Choroid plexus epithelial cell (primary cell): ENCODE measurements at places on chromosomes 6 and 20.

- DNase-seq, result peak; percentile 45
Observed at GRCh38 chr20:57388953-57389694, 2.1 kb upstream of the RBM38 start.

- DNase-seq, result no peak
Observed at GRCh38 chr6:114281496-114281895, 61.3 kb downstream of the HS3ST5 start.

- no peak for DNase-seq
Observed at GRCh38 chr20:41507851-41508250, 110.3 kb downstream of the CHD6 start.

DNA sequence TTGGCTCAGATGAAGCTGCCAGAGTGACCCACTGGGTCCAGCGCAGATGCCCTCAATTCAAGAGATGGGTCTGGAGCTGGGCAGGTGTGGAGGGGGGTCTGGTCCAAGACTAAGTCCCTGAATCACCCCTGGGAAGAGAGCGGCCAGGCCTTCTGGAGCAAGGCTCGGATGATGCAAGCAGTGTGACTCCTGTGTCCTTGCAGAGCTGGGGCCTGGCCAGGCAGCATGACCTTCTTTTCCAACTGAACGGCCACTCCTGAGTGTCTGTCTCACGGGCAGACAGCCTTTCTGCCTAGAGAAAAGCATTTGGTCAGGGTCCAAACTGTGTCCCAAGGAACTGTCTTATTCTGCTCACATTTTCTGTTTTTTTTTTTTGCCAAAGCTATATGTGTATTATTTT, 42.6 kb upstream of the FNDC1 start:
- DNase-seq, result no peak

DNA sequence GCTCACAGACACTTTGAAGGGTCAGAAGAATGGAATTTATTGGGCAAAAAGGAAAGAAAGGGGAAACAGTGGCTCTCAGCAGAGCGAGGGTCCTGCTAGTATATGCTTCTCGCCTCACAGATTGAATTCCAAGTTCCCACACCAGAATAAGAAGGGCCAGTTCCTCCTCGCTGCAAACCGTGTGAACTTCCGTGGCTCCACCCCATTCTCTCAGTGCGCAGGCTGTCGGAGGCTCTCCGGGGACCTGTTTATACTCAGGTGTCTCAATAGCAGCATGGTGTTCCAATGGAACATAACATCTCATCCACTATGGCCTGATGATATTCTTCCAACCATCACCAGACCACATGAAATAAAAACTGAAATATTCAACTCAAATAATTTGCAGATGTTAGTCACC, 4.6 kb downstream of the SAMD3 start:
- no peak for DNase-seq

GRCh38 chr20:45406260-45407066, 1.6 kb upstream of the DBNDD2 start:
- DNase-seq, result no peak

GRCh38 chr6:87501809-87502572, 29.2 kb downstream of the SLC35A1 start:
- no peak for DNase-seq

DNA sequence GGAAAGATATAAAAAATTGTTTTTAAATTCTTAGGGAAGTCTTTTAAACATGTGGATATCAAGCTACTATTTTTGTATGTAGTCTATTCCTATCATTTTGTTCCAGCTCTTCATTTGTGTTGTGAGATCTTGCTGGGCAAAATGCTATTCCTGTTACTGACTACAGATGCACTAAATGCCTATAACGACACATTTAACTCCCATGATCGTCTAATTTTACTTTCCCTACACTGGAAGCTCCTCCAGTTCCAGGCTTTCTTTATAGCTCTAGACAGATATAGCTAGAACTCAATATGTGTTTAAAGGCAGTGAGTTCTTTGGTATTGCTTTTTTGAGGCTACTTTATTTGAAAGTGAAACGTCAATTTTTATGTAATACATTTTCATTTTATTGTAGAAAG, 971.5 kb upstream of the CITED2 start:
- DNase-seq, result no peak

DNA sequence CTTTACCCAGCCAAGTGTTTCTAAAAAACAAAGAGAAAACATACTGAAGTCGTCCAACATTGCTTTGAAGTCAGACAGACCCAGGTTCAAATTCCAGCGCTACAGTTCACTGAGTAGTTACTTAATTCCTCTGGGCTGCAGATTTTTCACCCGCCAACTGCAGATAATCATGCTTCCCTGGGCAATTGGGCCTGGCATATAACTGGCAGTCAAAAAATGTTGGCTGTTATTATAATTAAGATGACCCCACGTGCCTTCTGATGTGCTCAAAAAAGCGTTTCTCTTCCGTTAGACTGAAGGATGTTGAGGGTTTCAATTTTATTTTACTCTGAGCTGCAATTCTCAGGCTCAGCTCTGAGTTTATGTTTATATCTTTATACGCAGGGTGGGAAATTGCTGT, 156.1 kb upstream of the CITED2 start:
- DNase-seq, result no peak

DNA sequence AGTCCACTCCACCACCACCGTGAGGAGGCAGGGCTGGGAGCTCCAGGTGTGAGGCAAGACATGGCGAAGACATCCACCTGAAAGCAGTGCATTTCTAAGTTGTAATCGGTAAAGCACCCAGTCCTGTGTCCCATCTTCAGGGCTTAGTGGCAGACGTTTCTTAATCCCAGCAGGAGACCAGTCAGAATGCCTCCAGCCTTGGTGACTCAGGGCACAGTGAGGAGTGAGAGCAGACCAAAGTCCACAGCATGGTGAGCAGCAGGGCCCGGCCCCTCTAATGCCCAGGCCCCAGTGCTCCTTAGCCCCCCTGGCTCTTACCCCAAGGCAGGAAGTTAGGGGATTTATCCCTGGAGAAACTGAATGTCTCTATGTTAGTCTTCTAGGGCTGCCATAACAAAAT, 183.9 kb downstream of the SYNDIG1 start:
- no peak for DNase-seq

GRCh38 chr6:90256698-90257485, 39.8 kb downstream of the BACH2 start:
- peak; percentile 48 for DNase-seq

- DNase-seq, result peak; percentile 34
Observed at GRCh38 chr6:123925842-123926399, 122.3 kb downstream of the NKAIN2 start.

DNA sequence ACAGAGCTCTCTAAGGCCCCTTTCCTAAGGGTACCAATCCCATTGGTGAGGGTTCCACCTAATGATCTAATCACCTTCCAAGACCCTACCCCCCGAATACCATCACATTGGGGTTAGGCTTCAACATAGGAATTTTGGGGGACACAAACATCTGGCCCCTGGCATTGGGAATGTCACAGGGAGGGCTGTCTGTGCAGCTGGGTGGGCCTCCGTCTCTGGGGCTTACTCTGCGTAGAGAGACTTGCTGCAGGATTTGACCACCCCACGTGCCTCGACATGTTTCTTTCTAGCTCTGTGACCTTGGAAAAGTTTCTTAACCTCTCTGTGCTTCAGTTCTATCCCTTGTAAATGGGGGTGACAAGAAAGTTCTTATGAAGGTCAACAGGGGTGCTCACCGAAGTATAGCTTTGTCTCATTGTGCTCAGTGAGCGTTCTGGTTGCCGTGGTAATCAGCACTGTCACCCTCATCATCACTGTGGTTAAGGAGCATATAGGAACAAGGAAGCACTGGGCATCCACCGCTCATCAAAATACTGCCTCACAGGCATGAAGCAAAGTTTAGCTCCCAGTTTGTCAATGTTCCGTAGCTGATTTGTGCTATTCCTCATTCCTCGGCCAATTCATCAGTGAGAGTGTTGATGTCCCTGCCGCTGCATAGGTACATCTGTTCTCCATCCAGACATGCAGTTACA, 152.8 kb downstream of the SYCP2 start:
- DNase-seq, result no peak

- DNase-seq, result peak; percentile 7
Observed at GRCh38 chr20:48381353-48382120, 446.3 kb downstream of the PREX1 start.

DNA sequence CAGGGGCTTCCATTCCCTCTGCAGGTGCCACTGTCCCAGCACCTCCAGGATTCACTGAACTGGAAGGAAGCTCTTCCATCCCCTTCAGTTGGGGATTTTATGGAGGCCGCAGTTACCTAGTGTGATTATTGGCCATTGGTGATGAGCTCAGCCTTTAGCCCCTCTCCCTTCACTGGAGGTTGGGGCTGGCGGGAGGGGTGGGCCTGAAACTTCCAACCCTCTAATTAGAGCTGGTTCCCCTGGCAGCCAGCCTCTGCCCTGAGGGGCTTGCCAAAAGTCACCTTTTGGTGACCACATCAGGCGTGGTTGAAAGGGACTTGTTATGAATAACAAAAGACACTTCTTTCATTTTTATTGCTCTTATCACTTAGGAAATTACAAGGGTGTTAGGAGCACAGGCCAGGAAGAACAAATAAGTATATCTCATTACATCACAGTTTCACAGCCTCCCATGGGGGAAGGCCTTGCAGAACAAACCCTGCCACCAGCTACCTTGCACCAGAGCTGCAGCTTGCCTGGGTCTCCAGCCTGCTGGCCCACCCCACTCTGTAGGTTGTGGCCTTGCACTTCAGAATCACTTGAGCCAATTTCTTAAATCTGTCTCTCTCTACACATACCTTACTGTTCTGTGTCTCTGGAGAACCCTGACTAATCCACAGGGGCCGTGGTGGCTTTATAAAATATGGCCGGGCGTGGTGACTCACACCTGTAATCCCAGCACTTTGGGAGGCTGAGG, 5.0 kb downstream of the PYGB start:
- no peak for DNase-seq

DNA sequence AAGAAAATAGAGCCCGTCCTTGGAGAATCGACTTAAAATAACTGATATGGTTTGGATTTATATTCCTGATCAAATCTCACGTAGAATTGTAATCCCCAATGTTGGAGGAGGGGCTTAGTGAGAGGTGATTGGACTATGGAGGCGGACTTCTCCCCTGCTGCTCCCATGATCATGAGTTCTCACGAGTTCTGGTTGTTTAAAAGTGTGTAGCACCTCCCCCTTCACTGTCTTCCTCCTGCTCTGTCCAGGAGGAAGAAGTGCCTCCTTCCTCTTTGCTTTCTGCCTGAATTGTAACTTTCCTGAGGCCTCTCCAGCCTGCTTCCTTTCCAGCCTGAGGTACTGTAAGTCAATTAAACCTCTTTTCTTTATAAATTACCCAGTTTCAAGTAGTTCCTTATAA, 529.2 kb downstream of the HAO1 start:
- no peak for DNase-seq

DNA sequence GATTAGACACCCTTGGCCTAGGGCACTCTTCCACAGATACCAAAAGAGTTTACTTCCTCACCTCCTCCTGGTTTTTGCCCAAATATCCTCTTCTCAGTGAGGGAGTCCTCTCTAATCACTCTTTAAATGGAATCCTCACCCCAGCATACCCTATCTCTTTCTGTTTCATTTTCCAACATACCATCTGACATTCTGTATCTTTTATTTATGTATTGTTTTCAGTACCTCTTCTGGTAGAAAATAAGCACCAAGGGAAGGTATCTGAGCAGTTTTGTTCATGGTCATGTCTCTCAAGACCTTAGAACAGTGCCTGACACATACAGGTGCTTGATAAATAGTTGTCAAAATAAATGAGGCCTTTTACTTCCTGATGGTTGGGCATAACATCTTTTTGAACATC, 55.1 kb downstream of the KIAA0408 start:
- DNase-seq, result no peak

- peak; percentile 73 for DNase-seq
Observed at GRCh38 chr6:2818593-2818992, 23.1 kb downstream of the SERPINB1 start.

GRCh38 chr6:79159846-79160245, 74.6 kb downstream of the HMGN3 start:
- DNase-seq, result no peak

DNA sequence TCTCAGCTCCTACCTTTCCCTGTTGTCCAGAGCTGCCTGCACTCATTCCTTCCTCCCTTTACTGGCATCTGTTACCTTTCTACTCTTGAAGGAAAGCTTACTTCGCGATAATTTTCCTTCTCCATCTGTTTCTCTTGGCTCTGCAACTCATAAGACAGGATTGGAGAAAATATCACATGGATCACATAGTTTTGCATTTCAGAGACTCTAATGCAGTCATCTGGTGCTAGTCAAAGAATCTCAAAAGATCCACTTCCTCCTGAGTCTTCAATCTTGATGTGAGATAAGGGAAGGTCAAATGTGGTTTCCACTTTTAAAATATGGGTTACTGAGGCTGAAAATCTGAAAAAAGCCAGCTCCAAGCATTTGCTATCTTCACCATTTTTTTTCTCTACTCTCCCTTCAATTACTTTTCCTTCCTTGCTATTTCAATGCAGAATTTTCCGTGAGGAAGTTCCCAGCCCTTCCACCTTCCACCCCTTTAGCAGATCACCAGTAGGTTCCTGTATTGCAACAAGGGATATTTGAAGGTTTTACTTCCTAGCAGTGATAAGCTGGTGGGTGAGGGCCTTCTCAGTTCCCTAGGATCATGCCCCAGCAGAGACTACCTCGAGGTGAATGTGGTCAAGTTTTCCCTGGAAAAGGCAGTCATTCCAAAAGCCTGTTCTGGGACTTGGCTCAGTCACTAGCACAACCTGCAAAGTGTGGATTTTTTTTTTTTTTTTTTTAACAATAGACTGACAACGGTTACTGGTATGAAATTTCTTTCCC, 62.8 kb upstream of the LRRC1 start:
- DNase-seq, result peak; percentile 35

DNA sequence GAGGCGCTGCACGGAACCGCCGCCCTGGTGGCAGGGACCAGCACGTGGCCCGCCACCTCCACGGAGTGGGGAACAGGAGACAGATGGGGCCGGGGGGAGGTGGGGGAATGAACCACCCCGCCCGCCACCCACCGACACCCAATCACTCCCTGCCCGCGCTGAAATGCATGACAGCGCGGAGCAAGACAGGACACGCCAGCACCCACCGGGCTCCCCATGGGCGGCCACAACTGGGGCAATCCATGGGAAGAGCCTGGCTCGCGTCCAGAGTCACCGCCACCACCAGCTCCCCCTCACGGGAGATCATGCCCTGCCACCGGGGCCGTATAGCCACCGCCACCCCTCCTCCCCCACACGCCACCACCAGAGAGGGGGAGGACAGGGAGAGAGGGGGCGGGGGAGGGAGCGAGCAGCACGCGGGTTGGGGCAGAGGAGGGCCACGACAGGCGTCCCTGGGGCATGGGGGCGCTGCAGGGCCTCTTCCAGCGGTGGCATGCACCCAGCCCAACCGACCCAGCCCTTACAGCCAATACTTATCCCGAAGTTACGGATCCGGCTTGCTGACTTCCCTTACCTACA, 744.3 kb upstream of the DEFB115 start:
- peak; percentile 2 for DNase-seq

DNA sequence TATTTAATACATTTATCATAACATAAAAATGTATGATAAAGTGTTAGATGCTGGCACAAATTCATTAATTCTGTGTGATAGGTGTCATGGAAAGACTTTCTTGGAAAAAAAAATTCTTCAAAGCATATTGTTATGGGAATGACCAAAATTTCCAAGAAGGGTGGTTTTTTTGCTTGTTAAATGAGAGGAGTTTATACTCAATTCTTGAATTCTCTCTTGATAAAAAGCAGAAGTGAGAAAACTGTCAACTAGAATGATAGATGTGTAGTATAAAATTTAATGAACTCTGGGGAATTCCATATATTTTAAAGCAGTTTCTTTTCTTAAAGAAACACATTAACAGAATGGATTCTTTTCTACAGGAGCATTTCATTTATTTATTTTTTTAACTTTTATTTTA, 62.0 kb upstream of the SNAP91 start:
- no peak for DNase-seq

GRCh38 chr6:164107297-164107995, 692.9 kb downstream of the QKI start:
- DNase-seq, result peak; percentile 47
